D341Med (cell line): ENCODE measurements at places on chromosomes 16 and 17.

DNA sequence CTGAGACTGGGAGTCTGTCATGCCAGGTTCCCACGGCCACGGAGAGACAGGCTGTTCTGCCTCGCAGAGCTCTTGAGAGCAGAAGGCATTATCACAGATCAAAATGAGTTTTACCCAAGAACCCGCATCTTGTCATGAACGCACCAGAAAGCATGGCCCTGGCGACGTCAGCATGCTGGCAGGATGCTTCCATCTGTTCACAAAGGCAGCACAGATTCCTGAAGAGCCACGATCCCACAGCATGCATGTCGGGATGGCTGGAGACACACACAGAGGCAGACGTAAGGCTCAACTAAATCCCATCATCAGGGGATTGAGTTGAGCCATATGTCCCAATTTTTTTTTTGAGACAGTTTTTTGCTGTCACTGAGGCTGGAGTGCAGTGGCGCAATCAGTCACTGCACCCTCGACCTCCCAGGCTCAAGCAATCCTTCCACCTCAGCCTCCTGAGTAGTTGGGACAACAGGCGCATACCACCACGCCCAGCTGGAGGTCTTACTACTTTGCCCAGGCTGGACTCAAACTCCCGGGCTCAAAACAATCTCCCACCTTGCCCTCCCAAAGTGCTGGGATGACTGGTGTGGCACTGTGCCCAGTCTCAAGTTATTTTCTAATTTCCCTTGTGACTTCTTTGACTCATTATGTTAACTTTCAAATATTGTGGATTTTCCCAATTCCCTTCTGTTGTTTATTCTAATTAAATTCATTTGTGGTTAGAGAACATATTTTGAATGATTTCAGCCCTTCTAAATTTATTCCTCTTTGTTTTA is 11.1 kb downstream of the FANCA start:
- peak; percentile 83 for DNase-seq

DNA sequence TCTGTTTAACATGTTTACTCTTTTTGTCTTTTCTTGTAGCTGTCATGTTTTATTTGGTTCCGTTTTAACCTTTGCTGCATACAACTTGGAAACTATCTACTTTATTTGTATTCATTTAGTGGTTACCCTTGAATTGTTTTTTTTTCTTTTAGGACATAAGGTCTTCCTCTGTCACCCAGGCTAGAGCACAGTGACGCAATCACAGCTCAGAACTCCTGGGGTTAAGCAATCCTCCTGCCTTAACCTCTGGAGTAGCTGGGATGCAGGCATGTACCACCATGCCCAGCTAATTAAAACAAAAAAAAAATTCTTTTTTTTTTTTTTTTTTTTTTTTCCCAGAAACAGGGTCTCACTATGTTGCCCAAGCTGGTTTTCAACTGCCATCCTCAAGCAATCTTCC is 29.8 kb upstream of the USP43 start:
- DNase-seq = no peak

- no peak for DNase-seq
Observed at GRCh38 chr17:57138956-57139576, 54.0 kb downstream of the AKAP1 start.

- no peak for DNase-seq
Observed at GRCh38 chr17:5200360-5200759, 8.7 kb upstream of the ZNF594 start.

- no peak for DNase-seq
Observed at GRCh38 chr17:62739645-62740388, 68.3 kb downstream of the MARCHF10 start.

DNA sequence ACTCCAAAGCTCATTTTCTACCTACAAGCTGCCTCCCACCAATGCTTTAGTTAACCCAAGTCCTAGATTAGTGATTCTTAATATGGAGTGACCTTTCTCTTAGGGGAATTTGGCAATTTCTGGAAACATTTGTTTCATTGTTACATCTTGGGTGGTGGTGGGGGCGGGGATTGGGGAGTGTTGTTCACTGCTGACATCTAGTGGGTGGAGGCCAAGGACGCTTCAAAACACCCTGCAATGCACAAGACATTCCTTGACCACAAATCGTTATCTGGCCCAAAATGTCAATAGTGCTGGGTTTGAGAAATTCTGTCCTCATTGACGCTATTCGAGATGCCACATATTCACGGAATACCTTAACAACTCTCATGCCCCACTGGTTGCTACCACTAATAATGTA is 282.9 kb downstream of the RBFOX1 start:
- DNase-seq = peak; percentile 28

GRCh38 chr16:3223913-3224515 is 10.9 kb downstream of the ZNF200 start:
- DNase-seq = no peak

GRCh38 chr17:39782481-39782880 is 44.7 kb downstream of the GRB7 start:
- no peak for DNase-seq

- DNase-seq = peak; percentile 26
Observed at GRCh38 chr16:11494433-11494832, 92.3 kb downstream of the LITAF start.

DNA sequence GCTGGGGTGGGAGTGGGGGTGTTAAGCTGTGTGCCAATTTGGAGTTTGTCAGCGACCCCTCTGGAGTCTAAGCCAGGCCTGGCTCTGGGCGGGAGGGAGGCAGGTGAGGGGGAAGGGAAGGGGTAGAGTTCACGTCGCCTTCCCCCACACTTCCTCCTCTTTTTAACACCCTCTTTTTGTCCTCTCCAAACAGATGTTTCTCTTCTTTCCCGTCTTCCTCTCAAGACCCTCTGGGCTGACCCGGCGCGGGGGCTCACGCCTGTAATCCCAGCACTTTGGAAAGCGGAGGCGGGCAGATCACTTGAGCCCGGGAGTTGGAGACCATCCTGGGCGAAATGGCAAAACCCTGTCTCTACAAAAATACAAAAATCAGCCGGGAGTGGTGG is 3.3 kb downstream of the HOXB1 start:
- no peak for DNase-seq

DNA sequence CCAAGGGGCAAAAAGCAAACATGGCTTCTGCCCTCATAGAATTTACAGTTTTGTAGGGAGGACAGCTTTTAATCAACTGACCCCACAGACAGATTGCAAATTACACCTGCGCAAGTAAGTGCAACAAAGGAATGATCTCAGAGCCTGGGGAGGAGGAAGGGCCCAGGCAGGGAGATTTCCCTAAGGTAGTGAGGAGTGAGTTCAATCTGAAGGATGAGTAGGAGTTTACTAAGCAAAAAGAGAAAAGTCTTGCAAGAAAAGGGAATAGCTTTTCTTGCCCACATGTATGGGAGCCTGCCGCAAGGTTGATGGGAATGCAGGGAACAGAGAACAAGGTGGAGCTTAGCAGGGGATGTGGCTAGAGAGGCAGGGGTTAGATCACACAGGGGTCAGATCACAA is 1.6 kb upstream of the SOCS7 start:
- no peak for DNase-seq

GRCh38 chr16:47978491-47979163 is 177.2 kb downstream of the ABCC12 start:
- no peak for DNase-seq

DNA sequence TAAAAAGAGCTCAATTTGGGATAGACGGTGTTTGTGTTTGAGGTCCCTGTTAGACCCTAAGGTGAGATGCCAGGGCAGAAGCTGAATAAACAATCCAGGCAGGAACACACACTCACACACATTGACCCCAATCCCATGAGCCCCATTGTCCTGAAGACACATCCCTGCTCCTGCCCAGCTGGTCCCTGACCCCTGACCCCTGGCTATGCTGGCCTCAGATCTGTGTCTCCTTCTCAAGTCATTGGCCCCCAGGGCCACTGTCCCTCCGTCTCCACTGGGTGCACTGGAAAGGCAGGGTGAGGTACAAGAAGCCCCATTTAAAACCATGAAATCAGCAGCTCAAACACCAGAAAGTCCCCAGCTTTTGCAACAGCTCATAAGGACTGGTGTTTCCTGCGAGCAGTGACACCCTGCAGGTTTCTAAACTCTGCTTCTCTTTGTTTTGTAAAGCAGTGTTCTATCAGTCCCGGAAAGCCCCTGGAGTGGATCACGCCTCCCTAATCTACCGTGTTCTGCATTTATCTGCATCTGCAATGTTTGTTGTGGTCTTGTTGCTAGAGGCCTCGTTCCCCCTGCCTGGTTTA is 18.0 kb upstream of the ASGR2 start:
- no peak for DNase-seq

GRCh38 chr17:9219631-9220397 is 198.5 kb downstream of the NTN1 start:
- DNase-seq = no peak

GRCh38 chr16:70611224-70611598 is 35.1 kb upstream of the IL34 start:
- no peak for DNase-seq

DNA sequence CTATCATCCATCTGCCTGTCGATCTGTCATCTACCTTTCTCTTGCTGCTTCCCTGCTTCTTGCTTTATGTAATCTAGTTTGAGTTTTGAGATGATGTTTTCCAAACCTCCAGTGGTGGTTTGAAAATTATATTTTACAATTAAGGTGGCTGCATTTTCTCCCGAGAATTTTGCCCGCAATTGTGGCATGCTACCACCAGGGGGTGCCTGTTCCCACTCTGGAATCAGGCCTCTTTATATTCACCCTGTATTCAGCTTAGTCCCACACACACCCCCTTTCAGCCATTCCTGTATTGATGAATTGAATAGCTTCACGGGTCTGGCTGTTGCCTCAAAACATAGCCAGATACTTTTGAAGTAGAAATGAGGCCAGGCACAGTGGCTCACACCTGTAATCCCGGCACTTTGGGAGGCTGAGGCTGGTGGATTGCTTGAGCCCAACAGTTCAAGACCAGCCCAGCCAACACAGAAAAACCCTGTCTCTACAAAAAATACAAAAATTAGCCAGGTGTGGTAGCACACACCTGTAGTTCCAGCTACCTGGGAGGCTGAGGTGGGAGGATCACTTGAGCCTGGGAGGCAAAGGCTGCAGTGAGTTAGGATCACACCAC is 3.2 kb downstream of the PRSS22 start:
- peak; percentile 35 for DNase-seq
